ENCODE measurements at places on chromosomes 2 and 18.

GRCh38 chr2:156589381-156590079 is 153.4 kb downstream of the GPD2 start:
- no peak for DNase-seq

- DNase-seq, result no peak
Measured at GRCh38 chr2:55155764-55156281, 76.3 kb downstream of the CLHC1 start.

DNA sequence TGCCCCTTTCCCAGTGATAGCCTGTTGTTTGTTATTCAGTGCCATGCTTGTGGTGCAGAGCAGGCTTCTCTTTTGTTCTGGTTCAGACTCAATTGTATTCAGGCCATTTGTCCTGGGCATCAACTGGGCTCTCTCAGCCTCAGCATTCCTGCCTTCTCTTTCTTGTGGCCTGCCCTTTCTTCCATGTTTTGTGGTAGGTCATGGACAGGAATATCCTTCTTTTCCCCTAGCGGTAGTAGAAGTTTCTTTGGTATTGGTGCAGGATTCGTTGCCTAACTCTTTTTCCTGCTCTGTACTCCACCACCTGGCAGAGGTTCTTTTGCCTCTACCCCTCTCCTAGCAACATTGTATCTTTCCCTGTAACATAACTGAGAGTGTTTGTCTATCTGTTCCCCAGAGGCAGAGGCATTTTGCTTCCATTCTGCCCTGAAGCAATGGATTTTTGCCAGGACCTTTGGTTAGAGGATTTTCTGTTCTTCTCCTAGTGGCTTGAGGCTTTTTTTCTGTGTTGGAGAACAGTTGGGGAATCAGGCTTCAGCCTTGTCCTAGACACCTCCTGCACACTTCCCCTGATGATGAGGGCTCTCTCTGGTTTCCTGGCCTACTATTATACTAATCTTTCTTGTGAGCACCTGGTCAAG is 68.5 kb downstream of the NCOA1 start:
- DNase-seq, result no peak

DNA sequence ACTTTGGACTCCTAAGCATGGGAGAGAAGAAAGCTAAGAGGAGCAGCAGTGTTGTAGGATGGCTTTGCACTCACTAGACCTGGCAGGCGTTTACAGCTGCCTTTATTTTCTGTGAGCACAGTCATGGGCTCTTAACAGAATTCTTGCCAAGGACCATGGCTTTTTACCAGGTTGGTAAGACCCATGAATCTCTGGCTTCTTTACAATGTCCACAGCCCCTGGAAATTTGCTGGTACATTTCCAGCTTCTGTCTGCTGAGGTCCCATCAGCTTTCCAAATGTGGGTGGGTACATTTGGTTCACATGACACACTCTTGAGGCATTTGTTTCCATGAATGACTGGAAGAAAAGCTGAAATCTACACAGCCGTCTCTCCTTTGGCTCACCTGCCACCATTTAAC is 162.7 kb downstream of the PPP1R1C start:
- DNase-seq, result no peak

- no peak for DNase-seq
Measured at GRCh38 chr2:177253704-177254103, 10.8 kb downstream of the NFE2L2 start.

DNA sequence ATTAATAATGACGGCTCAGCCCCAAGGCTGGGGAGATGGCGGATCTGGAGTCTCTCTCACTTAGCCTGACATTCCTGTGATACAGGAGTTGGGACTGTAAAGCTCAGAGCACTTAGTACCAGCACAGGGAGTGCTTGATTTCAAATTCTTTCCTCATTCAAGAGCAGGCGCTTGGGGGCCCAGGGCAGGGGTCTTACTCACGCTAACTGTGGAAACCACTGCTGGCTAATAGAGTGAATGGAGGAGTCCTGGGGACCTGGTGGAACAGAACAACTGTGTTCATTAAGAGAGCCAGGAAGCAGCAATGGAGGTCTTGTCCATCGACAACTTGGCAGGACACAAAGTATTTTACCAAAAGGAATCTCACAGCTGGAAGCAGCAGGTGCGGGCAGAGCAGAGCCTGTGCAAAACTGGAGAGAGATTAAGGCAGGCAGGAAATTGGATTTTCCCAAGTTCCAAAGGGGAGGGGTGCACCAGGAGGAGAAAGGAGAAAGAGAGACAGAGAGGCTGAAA is 358.9 kb downstream of the TNS1 start:
- DNase-seq, result peak; percentile 61

- no peak for DNase-seq
Measured at GRCh38 chr2:212773808-212774339, 235.3 kb upstream of the ERBB4 start.

GRCh38 chr18:67308819-67309218 is 207.7 kb downstream of the DSEL start:
- DNase-seq, result no peak

GRCh38 chr18:35464831-35465279 is 32.9 kb downstream of the INO80C start:
- no peak for DNase-seq

- no peak for DNase-seq
Measured at GRCh38 chr2:180621941-180622918, 358.2 kb upstream of the UBE2E3 start.

DNA sequence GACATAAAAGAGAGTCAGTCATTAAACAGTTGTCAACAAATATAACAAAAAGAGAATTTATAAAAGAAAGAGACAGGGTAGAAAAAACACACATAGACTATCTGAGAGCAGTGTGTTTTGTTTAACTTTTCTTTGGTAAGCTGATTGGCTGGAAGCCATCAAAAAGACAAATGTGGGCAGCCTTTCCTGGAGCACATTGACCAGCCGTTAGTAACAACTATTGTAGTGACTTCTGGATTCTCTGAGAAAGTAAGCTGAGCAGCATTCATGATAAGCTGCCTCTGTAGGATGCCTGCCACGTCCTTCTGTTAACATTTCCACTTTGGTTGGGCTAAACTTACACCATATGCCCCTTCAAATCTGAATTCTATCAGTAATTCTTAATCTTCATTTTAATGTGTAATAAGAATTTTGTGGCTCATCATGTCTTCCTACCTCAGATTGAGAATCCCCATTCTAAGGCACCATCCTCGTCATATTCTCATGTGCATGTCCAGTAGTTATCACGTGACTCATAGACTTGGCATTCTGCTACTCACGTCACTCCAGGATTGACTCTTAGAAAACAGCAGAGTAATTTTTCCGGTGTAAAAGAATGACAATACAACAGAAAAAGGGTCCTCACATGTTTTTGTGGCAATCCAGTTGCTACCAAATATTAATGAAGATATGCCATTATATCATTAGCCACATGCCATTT is 43.4 kb upstream of the DNAJC10 start:
- no peak for DNase-seq

GRCh38 chr2:231029563-231029962 is 7.8 kb upstream of the C2orf72 start:
- DNase-seq, result no peak

- DNase-seq, result no peak
Measured at GRCh38 chr18:48959921-48960920, 9.5 kb upstream of the SMAD7 start.

DNA sequence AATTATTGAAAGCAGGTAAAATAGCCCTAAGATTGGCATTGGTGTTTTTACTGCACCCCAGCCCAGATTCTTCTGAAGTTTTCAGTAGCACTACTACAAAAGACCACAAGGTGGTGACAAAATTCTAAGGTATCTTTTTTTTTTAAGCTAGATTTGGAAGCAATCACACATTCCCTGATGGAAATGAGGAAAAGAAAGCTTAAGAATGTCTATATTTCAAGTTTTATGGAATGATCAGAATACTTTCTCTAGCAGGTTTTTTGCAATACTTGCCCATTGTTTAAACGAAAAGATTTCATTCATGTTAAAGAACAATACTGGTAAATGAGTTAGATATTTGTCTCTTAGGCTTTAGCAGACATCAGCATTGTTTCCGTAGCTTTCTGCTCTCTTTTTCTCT is 32.1 kb upstream of the ZNF638 start:
- DNase-seq, result no peak

DNA sequence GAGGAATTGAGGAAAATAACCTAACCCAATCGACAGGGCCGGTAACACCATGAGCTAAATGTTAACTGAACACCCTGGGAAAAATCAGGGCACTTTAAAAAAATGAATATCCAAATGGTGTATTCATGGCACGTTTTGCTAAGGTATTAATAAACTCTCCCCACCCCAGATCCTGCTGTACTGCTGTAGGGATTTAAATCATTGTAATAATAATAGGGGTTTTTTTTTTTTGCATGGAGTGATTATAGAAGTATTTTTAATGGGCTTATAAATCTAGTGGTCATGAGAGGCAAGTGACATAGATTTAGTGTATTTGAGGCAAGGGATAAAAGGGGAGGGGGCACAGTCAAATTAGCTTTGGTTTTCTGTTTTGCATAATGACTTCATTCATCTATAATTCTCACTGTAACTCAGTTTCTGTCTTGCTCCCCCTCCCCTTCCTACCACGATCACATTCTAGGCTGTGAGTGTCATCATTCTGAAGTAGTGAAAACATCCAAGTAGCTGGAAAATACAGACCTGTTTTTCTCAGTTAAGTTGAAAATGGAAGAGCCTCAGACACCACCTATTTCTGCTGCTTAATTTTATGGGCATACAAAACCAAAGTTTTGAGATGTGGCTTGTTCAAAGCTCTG is 18.2 kb upstream of the MGAT5 start:
- DNase-seq, result no peak

- no peak for DNase-seq
Measured at GRCh38 chr18:2978661-2979106, 34.3 kb downstream of the LPIN2 start.

DNA sequence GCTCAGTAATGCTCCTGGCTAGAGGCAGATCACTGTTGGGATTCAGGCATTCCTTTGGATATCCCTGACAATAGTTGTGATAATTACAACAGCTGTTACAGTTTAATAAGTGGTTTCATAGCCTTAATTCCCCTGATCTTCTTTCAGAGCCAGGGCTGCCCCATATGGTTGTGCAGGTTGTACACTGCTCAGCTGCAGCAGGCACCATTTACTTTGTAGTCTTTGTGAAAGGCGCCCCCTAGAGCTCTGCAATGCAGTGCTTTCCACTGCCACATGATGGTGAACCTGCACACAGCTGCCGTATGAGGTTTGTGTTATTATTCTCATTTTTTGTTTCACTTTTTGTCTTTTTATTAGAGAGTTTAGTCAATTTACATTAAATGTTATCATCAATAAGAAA is 239.1 kb downstream of the KCNS3 start:
- DNase-seq, result no peak

- DNase-seq, result no peak
Measured at GRCh38 chr18:63869374-63869773, 18.1 kb upstream of the SERPINB2 start.

- no peak for DNase-seq
Measured at GRCh38 chr18:34624551-34624950, 85.5 kb upstream of the DTNA start.

DNA sequence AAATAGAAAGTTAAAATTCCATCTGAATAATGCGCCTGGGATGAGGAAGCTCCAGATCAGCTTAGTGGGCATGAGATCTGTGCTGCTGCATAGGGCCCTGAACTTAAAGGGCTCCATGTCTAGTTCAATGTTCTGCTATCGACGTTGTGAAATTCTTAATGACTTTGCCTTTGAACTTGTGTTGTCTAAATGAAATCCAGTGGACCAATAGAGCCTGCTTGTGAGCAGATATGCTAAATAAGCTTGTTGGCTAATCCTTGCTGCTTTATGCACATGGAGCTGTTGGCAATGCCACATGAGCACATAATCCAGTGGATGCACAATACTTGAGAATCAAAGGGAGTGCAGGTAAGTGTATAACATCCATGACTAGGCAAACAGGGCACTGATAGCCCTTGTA is 228.6 kb downstream of the TNS1 start:
- DNase-seq, result no peak

DNA sequence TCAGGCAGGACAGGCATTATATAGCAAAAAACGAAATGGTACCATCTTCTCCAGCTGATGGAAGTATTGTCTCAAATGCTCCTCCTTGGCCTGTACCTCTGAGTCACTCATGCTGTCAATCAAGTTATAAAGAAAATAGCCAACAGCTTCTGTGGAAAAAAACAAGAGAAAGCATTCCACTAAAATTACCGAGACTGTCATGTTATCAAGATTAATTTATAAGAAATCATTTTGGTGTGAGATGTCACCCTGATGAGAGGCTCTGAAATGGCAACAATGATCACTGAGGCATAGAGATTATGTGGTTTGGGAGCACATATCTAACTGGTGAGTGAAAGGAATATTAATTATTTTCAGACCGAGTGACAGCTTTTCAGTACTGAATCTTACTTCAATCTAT is 47.4 kb downstream of the LRPPRC start:
- no peak for DNase-seq

DNA sequence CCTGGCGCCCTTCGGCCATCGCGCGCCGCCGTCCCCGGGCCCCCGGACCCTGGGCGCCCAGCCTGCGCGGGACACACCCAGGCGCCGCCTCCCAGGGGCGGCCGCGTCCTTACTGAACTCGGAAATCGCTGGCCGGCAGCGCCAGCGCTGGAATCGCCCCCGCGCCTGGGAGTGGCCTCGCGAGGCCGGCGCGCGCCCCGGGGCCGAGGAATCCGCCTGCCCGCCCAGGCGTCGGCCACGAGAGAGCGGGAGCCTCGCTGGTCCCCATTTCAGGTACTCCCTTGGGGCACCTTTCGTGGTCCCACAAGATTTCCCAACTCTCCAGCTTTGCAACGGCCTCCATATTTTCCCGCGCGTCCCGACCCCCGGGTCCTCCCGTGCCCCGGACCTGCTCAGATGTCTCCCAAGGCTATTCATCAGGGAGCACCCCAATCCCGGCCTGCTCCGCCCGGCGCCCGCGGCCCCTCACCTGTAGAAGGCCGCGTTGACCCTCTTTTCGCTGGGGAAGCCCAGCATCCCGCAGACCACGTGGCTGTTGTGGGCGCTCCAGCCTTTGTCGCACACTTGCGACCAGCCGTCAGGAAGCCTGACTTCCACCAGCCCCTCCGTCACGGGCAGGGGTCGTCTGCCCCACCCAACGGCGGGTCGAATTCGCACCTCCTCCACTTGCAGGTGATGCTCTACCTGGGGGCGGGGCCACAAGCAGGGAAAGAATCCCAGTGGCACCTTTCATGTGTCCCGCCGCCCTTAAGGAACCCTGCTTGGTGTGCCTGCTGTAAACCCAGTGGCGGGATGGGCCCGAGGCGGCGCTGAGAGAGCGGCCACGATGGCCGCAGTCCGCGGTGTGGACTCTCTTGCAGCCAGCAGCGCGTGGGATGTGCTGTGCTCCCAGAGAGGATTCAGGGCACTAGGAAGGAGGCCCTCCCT is 4.6 kb downstream of the LOXL3 start:
- DNase-seq, result peak; percentile 75
